AG10803 (cell line): ENCODE measurements at places on chromosomes 2 and 18.

- DNase-seq, result no peak
These were observed 17.7 kb upstream of the SIX2 start for GRCh38 chr2:45026924-45027450.

GRCh38 chr18:23501626-23502025 lies 1.7 kb upstream of the RMC1 start:
- no peak for DNase-seq

DNA sequence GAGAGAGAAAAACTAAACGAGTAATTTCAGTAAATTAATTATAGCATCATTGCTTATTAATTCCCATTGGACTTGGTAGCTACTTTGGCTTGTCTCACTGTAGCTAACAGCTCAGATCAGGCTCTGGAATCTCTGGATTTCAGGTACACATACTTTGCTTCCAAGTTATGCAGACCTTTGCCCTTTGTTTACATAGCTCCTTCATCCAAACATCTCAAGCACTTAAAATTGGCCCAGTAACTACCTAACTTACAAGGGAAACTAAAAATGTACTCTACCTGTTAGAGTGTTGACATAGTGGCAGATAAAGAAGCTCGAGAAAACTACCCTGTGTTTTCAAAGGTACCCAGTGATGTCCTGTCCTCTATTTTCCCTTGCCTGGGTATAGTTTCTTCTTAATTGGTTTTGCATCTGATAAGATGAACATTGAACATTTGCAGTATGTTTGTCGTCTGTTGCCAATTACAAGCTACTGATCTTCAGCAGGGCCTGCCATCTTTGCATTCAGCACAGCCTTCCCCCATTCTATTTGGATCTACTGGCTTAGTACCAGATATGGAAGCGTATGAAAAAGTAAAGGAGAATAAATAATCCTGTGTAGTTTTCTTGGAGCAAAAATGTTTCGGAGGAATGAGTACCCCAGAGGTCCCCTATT lies 601.5 kb upstream of the FANCL start:
- DNase-seq, result no peak

DNA sequence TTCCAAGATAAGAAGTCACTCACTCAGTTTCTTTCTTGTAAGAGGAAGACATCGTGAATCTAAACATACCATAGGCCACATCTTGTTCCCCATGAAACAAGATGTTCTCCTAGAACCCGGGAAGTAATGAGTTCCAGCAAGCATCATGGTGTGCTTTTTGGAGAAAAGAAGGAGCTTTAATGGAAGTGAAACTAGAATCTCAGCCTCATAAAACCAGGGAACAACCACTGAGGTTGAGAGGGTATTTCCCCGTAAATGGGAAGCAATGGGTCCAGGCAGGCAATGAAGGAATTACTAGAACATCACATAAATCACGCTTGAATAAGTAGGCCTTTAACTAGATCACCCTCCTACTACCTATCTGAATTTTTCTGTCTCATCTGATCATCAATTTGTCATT lies 40.3 kb downstream of the PSTPIP2 start:
- DNase-seq, result no peak

GRCh38 chr2:231425811-231426703 lies 30.5 kb downstream of the B3GNT7 start:
- DNase-seq, result no peak
